Liver (tissue), 10 donors: ENCODE measurements at places on chromosomes 3 and 15. TPM values are rescaled to one million over a fixed set of nuclear protein-coding genes. Genes with fewer than 3 reads are reported as not detected.

GRCh38 chr15:71008250-71008870 is 106.9 kb upstream of the THSD4 start:
- DNase-seq = no peak

GRCh38 chr3:78427303-78427702 is 1340.5 kb downstream of the ROBO1 start:
- DNase-seq = no peak

Gene USP19
- 39.6 TPM for total RNA-seq

DNA sequence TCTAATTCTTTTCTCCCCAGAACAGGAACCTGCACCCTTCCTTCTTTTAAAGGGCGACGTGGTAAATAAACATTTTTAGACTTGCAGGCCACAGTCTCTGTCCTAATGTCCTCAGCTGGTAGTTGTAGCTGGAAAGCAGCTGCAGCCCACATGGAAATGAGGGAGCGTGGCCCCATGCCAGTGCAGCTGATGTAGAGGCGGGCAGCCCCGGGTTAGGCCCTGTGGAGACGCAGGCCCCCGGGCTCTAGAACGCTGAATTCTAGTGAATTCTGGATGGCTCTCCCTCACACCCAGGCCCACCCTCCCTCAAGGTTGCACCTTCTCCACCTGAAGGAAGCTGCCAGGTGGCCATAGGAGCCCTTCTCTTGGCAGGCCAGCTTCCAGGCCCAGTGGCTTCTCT is 52.3 kb downstream of the PGPEP1L start:
- no peak for DNase-seq

Gene ERICH6
- under 0.01 TPM for total RNA-seq
